Activated T-helper 17 cell treated with anti-CD3 and anti-CD28 coated beads, Interleukin-2, amount 50 U/mL, for 72 hours (primary cell): ENCODE measurements at places on chromosomes 12 and 14. TPM values are rescaled to one million over a fixed set of nuclear protein-coding genes. Genes with fewer than 3 reads are reported as not detected.

- ATAC-seq: no peak
Observed at GRCh38 chr12:120229487-120230325, 28.8 kb upstream of the RPLP0 start.

DNA sequence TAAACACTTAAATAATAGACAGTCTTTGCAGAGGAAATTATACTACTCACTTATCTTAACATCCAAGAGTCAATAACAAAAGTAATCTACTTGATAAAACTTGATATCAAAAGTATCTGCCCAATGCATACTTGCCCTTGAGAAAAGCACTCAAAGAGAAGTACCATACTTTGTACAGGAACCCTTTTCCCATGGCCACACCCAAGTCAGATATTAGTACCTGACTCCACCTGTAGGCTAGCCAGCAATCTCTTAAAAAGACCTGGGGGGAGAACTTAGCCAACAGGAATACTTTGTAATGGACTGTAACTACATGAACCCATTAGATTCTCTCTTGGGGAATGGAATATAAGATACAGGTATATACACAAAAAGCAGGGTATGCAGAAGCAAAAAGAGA is 99.6 kb upstream of the HECTD1 start:
- ATAC-seq: no peak

DNA sequence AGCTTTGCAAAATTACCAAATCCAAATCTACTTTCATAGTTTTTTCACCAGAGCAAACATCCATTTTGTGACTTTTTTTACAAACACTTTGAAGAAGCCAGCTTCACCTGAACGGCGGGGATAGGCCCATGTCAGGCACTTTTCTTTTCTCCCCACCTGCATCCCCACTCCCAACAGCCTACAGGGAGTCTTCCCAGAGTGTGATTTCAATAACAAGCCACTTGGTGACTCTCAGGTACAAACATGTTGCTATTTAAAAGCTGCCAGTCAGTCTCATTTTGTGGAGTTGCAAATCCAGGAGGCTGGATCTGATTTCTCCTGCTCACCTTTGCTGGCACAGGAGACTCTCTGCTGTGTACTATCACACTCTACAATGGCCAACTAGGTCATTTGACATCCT is 285.5 kb downstream of the KCNH5 start:
- no peak for ATAC-seq

DNA sequence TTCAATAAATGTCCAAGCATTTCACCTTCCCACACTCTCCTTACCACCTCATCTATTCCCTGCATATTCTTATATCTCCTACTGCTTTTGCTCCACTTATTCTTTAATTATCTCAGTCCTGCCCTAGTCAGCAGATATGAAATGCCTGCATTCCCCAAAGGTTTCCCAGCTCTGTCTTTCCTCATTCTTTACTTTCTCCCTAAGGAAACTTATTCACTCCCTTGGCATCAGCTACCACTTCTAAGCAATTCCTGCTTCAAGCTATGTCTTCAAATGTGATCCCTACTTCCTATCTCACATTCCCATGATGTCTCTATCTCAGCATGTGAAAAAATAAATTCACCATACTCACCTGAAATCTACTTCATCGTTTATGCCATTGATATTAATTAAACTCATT is 111.8 kb downstream of the CAPZA3 start:
- ATAC-seq: no peak

DNA sequence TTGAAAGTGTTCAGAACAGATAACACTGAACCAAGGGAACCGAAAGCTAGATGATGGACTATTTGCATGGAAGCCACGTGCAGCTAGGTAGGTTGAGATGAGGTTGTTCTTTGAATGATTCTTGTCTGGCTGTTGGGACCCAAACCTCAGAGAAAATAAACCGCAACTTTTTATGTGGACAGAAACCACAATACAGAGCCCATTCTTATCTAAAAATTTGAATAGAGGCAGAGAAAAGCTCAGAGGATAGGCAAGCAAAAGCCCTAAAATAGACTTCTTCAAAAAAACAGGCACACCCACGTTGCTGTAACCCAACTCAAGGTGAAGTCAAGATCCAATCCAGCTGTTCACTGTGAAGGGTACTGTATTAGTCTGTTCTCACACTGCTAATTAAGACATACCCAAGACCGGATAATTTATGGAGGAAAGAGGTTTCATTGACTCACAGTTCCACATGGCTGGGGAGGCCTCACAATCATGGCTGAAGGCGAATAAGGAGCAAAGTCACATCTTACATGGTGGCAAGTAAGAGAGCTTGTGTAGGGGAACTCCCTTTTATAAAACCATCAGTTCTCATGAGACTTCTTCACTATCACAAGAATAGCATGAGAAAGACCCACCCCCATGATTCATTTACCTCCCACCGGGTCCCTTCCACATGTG is 353.8 kb downstream of the AACS start:
- no peak for ATAC-seq

- no peak for ATAC-seq
Observed at GRCh38 chr14:68471029-68471963, 321.6 kb downstream of the ZFP36L1 start.

GRCh38 chr12:2052826-2053678 is at the start of gene CACNA1C:
Gene CACNA1C, plus strand, starts transcription at chr12:2052987. Its CDS starts 576 bp downstream, at chr12:2053563.
- ATAC-seq: peak; percentile 63

DNA sequence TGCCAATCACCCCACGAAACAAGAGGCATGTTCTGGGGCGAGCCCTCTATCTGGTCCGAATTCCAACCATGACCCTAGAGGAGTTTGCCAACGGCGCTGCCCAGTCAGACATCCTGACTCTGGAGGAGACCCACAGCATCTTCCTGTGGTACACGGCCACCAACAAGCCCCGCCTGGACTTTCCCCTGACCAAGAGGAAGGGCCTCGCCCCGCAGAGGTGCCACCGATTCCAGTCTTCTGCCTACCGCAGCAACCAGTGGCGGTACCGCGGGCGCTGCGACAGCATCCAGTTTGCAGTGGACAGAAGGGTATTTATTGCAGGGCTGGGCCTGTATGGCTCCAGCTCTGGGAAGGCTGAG is 1.7 kb downstream of the BTBD6 start:
- ATAC-seq: no peak

DNA sequence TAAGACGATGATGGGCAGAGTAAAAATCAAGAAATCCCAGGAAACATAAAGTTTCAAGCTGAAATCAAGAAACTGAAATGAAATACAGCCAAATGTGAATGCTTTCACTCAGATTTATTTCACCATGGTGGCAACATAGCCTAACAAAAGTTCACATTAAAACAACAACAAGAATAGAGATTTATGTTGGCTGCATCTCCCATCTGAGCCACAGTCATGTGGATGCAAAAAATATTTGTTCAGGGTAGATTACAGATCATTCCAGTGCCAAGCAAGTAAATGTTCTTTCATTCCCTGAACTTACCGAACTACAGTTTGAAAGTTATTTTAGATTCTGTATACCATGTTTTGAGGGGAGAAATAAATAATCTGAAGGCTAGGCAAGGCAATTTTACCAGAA is 159.9 kb upstream of the TMTC1 start:
- ATAC-seq: no peak

DNA sequence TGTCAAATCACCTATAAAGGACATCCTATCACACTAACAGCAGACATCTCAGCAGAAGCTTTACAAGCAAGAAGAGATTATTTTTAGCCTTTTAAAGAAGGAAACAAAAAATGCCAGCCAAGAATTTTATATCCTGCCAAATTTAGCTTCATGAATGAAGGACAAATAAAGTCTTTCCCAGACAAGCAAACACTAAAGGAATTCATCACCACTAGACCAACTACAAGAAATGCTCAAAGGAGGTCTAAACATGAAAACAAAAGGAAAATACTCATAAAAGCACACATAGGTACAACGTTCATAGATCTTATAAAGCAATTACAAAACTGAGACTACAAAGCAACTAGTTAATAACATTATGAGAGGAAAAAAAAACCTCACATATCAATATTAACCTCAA is 20.7 kb upstream of the STAB2 start:
- no peak for ATAC-seq

DNA sequence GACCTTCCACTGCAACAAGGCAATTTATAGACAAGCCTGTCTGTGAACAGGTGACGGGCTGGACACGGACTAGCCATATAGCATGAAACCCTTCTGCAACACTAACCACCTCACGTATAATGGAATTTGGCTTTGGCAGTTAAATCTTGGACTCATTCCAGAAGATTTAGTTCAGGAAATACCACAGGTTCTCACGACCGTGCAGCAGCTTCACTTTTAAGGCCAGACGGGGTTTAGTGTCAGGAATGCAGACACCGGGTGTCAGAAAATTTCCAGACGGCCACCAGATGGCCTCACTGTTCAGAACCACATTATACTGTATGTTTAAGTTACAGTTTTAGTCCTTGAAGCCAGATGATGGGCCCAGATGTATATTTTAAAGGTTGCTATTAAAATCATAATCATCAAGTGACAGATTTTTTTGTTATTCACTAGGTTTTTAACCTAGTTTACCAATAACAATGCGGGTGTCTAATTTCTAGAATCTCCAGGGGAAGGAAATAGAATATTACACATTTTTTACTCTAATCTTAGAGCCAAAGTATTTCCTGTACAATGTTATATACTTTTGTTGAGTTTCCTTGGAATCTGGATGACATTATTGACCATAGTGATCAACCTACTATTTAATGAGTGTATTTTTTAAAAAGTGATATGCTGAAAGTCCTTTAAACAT is 90.5 kb upstream of the TMPO start:
- ATAC-seq: peak; percentile 78

DNA sequence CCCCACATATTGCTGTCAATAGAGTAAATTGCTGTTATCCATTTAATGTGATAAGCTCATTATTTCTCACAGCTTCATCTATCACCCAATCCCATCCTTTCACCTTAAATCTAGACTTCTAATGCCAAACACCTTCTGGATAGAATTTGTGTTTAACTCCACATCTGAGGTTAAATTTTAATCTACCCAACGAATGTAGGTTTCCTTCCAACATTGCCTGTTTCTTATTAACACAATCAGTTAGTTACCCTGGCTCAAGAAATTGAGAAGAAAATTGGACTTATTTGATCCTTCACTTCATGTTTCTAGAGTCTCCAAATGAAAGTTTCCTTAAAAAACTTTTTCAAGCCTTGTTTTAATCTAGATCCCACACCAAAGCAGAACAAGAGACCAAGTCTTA is 67.3 kb downstream of the PTPRO start:
- no peak for ATAC-seq

DNA sequence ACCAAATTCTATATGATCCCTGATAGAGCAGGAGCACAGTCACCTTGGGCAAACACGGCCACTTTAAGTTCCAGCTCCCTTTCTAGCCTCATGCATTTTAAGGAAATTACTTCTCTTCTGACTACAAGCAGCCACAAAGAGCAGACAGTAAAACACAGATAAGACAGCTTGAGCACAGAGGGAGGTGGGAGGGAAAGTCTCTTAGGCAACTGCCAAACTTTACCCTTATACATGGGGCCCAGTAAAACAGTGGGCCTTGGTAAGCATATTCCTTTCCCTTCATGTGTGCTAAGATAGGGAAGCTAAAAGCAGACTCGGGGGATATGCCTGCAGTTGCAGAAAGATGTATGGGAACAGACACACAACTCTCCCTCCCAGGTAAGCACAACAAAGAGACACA is 235.9 kb downstream of the CPNE8 start:
- ATAC-seq: no peak

Gene IL23A
- 67.1 TPM for total RNA-seq

Gene ADAMTS20
- not detected for total RNA-seq

Gene SLC10A1
- not detected for total RNA-seq

Gene GPRC5A
- 2.9 TPM for total RNA-seq

Gene FGF6
- total RNA-seq: not detected

Gene GPHN
- 21.7 TPM for total RNA-seq

Gene RPS26
- 32.5 TPM for total RNA-seq

Gene CD163
- not detected for total RNA-seq

Gene SELPLG
- total RNA-seq: 89.1 TPM
